Muscle of back (tissue), 13 donors: ENCODE measurements at places on chromosomes 7 and 10.

DNA sequence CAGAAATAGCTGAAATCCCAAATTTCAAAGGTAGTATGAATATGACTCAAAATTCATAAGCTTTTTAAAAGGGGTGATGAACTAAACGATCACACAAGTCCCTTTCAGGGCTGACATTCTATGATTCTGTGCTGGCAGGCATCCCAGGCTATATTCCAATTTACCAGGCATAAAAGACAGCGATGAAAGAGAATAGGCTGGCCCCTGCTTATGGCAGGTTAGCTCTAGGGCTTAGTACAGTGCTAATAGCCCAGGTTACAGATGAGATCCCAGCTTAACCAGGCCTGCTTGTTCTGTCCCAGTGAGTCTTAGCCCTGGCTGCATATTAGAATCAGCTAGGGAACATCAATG is 56.4 kb downstream of the CDHR3 start:
- no peak for DNase-seq

GRCh38 chr10:13707156-13707881 is 120.6 kb downstream of the PRPF18 start:
- DNase-seq: peak; percentile 91

DNA sequence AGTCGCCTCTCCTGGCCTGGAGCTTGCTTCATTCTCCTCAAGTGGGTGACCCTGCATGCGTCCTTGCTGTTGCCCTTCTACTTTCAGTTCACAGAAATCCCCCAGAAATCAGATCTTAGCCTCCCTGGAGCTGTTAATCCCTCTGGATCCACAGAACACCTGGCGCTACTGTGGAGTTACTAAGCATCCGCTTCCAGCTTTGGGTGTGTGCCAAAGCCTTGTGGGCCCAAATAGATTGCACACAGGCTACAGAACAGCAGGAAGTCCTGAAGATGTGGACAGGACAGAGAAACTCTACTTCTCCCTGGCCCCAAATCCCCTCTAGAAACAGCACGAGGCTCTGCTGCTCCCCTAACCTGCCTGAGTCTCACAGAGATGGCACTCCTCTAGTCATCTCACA is 36.6 kb upstream of the PDLIM1 start:
- DNase-seq: peak; percentile 53

- DNase-seq: no peak
Observed at GRCh38 chr10:25017661-25018060, 1.2 kb downstream of the THNSL1 start.

DNA sequence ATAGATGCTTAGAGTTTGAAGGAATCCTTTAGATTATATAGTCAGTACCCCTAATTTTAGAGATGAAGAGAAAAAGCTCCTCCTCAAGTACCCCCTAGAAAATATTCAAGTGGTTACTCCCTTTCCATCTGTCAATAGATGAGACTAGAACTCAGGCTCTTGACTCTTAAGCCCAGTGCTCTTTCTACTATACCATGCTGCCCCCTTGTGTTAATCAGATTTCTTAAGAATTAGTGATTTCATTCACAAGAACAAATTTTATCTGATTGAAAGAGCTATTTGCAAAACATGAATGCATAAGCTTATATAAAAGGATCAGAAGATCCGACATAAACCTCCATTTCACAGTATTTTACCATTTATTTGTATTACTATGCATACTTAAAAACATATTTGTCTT is 179.3 kb downstream of the TFEC start:
- peak; percentile 9 for DNase-seq

DNA sequence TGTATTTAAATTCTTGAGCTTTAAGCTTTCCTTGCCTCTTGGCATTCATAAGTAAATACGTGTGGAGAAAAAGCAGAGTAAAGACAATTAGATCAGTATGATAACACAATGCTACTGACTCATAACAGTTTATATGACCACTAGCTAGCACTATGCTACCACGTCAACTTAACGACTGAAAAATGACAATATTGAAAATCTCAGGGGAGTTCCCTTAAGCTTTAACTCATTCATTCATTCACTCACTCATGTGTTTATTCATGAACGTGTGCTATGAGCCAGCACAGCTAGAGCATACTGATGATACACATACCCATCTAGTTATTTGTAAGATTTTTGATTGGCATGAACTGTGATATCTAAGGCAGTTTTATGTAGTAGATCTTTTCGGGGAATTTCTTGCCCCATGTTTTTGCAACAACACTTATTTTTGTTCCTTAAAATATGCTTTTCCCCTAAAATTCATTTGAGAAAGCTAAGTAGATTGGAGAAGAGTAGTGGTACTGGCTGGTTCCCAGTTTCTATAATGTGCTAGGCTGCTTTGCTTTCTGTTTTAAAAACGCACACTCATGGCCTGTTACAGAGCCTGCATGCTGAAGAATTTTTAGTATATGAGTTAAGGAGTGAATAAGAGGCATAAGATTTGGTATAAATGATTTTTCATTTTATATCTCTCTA is 57.4 kb upstream of the ACBD5 start:
- DNase-seq: no peak

GRCh38 chr7:132001146-132001545 is 444.7 kb upstream of the PODXL start:
- no peak for DNase-seq

GRCh38 chr7:22550514-22551030 is 50.6 kb upstream of the STEAP1B start:
- DNase-seq: no peak

- DNase-seq: no peak
Observed at GRCh38 chr10:131742500-131742951, 158.3 kb upstream of the PPP2R2D start.

GRCh38 chr10:29055101-29055500 is 233.8 kb upstream of the LYZL1 start:
- no peak for DNase-seq

DNA sequence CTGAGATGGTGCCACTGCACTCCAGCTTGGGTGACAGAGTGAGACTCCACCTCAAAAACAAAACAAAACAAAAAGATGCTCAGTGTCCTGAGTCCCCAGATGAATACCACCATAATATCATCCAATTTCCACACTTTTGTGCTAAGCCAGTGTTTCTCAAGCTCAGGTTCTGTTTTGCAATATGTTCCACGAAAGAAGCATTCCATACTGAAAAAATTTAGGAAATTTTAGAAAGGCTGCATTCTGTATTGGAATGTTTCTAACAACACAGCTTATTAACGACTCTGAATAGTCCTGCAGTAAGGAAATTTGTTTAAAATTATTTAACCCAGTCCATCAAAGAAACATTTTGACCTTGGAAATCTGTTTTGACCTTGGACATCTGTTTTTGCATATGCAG is 142.4 kb downstream of the EPC1 start:
- DNase-seq: no peak

DNA sequence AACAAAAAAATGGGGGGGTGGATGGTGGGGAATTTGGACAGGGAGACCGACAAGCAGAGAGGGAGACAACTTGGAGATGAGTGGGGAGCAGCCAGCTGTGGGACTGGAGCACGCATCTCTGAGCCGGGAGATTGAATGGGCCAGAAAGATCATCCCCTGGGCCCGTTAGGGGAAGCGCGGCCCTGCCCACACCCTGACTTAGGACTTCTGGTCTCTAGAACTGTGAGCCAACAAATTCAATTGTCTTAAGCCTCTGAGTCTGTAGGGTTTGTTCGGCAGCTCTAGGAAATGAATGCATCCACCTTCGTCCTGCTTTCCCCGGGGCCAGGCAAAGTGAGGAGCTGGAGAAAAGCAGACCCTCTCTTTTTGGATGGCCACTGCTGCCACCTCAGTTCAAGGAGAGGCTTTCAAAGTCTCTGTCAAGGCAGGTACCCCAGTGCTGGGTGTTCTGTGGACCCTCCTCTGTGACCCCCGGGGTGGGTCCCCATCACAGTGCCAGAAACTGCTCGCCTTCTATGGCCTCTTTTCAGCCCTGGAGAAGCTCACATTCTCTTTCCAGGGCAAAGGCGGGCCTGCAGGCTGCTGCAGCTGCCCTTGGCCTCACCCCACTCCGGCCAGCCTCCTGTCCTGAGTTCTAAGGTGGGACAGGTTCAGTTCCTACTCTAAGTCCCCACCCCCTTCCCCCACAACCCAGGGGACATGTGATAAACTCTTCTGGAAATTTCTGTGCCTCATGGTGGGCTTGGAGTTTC is 423.2 kb downstream of the RPS24 start:
- no peak for DNase-seq

DNA sequence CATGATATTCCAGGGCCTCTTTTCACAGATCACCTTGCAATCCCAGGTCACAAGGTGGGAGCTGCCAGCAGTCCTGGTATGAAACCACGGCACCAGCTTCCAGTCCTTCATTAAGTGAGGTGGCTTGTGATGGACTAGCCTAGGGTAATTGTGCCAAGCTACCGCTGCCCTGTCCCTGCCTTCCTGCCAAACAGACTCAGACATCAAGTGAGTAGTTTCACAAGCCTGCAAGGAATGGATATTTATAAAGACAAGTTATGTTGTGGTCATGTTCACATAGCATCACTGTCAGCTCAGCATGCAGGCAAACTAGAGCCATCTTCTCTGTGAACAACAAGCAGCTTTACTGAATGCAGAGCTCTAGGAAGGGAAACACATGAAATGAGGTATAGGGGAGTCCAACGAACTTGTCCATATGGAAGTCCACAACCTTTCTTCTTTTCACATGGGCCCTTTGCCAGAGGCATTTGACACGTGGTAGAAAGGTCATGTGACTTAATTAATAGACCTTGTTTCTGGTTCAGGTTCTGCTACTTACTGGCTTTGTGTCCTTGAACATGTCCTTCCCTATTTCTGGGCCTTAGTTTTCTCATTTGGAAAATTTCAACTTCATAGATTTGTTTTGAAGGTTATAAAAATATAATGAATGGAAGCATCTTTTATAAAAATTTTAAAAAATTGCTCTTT is 1061.2 kb downstream of the KCNMA1 start:
- DNase-seq: no peak

DNA sequence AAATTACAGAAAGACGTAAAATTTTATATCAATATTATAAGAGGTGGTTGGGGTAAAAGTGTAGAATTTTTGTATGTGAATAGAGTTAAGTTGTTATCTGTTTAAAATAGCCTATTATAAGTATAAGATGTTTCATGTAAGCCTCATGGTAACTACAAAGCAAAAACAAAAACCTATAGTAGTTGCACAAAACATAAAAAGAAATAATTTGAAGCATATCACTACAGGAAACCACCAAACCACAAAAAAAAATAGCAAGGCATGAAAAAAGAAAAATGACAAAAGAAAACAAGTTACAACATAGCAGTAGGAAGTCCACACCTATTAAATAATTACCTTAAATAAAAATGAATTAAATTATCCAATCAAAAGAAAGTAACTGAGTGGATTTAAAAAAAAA is 12.4 kb upstream of the GSTK1 start:
- no peak for DNase-seq

DNA sequence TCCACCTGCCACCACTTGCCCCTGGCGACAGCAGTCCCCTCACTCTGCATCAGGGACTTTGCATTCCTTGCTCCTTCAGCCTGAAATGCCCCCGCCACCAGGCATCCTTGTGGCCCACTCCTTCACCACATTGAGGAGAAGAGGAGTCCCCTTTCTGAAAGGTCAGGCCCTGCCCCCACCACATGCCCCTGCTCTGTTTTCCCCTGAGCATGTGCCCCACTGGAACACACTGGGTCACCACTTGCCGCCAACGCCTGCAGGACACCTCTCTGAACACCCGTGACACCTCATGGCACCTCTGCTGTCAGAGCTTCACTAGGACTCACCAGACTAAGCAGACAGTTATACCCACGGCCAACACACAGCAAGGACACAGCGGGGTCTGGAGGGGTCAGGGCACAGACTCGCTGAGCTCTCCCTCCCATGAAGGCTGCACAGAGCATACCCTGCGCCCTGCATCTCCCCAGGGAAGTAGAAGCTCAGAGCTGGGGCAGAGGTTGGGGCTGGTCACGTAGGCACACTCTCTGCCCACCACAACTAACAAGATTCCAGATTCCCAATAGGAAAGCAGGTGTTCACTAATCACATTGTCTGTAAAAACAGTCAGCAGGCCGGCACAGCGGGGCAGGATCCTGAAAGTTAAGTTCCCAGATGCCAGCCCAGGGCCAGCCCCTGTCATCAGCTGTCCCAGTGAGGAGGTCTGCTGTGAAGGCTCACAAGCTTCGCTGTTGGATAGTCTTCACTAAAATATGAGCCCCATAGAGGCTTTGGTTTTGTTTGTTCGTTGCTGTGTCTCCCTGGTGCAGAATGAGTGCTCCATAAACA is 5.8 kb upstream of the AOC1 start:
- no peak for DNase-seq

DNA sequence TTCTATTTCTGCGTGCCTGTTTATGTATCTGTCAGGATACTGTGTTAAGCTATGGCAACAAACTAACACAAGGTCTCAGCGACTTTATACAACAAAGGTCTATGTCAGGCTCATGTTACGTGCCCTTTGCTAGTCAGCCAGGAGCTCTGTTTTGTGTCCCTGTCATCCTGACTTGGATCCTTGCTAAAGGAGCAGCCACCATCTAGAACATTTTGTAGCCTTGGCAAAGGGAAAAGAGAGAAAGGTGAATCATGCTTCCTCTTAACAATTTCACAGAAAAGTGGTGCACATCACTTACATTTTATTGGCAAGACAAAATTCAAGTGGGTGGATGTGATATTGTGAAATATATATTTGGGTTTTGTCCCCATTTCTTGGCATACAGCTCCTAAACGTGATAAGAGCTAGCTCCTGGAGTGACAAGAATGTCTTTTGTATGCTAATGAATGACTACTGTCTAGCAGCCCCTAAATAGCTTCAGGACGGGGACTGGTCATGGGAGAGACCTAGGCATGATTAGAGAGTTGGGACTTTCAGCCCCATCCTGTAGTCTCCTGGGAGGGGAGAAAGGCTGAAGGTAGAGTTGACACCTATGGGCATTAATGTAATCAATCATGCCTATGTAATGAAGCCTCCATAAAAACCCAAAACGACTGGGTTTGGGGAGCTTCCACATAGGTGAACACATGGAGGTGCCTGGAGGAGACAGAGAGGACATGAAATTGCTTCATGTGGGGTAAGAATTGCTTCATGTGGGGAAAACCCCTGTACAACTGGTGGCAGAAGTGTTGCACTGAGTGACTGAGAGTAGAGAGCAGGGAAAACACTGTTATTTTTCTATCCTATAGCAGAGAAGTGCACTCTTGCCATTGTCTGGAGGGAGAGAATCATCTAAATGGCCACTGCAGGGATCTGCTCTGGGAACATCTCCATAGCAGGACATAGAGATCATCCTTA is 33.0 kb downstream of the MRPL32 start:
- DNase-seq: no peak

- no peak for DNase-seq
Observed at GRCh38 chr7:1703441-1703840, 33.4 kb downstream of the ELFN1 start.

- DNase-seq: peak; percentile 59
Observed at GRCh38 chr10:113788604-113789083, 37.2 kb downstream of the PLEKHS1 start.

DNA sequence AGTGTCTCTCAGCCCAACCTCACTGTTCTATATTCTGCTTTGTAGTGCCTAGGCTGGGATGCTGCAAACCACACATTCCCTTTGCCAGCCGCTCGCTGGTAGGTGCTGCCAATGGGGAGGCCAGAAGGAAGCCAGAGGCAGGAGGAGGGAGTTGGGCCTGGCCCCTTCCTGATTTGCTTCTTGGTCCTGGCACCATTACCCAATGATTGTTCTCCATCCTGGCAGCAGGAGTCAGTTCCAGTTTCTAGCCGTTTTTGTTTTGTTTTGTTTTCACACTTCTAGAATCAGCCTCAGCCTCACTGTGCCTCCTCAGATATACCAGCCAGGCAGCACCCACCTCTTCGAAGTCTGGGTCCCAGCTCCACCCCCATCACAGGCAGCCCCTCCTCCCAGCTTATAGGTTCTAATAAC is 27.4 kb upstream of the LOXL4 start:
- DNase-seq: no peak

GRCh38 chr10:110696436-110696835 is 52.3 kb downstream of the RBM20 start:
- no peak for DNase-seq
